ENCODE measurements at places on chromosomes 5 and 9. TPM values are rescaled to one million over a fixed set of nuclear protein-coding genes. Genes with fewer than 3 reads are reported as not detected.

GRCh38 chr9:125486576-125486975, 220.4 kb downstream of the MAPKAP1 start:
- DNase-seq = no peak

GRCh38 chr5:91307048-91307447, 76.1 kb downstream of the ARRDC3 start:
- no peak for DNase-seq

- no peak for DNase-seq
Measured at GRCh38 chr5:88930335-88930734, 47.4 kb upstream of the MEF2C start.

GRCh38 chr5:92460505-92460904, 1077.4 kb upstream of the ARRDC3 start:
- no peak for DNase-seq

GRCh38 chr5:80597500-80597899, 27.4 kb upstream of the ANKRD34B start:
- no peak for DNase-seq

DNA sequence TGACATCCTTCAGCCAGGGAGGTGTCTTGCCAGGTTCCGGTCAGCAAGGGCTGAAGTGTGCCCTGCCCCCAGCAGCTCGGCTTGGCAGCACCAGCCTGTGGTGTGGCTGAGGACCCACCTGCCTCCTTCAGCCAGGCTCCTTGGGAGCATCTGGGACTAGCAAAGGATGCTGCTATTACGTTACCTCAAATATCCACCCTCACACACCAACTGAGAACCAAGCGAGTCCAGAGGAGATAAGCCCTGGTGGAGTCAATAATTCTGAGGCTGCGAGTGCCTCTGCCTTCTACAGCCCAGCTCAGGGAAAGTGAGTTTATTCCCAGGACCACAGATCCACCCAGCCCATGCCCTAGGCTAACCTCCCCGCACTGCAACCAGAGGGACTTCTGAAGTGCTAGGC, 57.1 kb upstream of the FSTL4 start:
- DNase-seq = no peak

PCDHGB4 gene
- total RNA-seq = 0.21 TPM

GDNF gene
- not detected for total RNA-seq

CKMT2 gene
- not detected for total RNA-seq

Data from H4 (cell line).